ENCODE measurements at places on chromosomes 5 and 9.

DNA sequence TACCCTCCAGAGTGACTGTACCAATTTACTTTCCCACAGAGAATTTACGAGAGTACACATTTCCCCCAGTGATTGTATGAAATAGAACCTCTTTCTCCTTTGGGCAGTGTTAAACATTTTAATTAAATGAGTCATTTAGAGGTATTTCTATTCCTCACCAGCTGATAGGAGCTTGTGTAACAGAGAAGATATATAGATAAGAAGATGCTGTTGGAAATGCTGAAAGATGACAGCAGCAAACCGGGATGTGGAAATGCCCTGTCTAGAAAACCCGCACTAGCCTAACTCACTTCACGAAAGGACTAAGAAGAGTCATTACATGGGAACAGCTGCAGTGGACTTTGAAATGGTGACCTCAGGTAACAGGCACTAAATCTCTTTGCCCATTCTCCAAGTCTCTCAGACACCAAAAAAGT, 68.3 kb downstream of the LPAR1 start:
- no peak for DNase-seq

DNA sequence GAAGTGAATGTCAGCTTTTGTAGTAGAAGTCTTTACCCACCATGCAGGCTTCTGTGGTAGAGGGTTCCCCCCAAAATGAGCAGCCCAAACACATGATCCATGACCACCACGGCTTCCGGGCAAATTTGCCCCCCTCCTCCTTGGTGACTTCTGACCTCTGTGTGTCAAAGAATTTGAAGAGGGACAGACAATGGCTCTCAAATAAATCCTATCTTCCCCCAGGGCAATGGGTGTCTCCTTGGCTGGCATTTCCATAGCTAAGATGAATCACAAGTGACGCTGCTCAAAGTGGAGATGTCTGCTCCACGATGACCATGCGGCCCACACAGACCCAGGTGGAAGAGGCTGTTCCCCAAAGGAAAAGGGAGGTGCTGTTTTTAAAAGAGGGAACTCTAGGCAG, 30.2 kb upstream of the BOD1 start:
- DNase-seq, result no peak

DNA sequence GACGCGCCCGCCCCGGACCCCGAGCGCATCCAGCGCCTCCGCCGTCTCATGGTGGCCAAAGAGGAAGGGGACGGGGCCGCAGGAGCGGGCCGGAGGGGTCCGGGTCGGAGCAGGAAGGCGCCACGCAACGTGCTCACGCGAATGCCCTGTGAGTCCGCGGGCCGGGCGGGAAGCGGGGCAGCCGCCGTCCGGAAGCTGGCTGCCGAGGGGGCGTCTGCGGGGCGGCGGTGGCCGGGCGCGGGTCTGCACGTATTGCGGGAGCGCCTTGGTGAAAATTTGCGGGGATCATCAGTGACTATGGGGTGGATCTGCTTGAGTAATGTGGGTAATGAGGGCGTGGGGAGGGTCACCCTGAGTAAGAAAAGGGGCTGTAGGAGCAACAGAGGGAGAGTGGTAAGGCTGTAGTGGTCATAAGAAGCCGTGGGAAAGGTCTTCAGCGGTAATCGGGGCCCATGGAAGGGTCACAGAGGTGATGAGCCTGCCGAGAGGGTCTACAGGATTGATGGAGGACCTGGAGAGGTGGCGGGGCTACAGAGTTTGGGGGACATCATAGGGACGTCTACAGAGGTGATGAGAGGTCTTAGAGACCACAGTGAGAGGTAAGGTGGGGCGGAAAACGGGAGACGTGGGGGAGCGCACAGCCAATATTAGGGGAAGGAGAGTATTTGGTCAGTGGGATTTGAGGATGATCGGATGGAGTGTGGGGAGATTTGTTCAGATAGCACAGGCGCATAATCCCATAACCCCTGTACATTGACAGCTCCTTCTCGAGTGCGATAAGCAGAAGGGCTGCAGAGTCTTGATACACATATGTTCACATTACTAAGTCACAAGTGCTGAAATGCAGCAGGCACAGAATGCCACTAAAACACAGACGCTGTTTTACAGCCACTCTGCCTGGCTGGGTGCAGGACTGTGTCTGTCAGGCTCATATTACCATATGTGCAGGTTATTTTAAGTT, 819 bp downstream of the LSM11 start:
- DNase-seq, result no peak

GRCh38 chr5:107858788-107859187, 188.1 kb upstream of the EFNA5 start:
- no peak for DNase-seq

DNA sequence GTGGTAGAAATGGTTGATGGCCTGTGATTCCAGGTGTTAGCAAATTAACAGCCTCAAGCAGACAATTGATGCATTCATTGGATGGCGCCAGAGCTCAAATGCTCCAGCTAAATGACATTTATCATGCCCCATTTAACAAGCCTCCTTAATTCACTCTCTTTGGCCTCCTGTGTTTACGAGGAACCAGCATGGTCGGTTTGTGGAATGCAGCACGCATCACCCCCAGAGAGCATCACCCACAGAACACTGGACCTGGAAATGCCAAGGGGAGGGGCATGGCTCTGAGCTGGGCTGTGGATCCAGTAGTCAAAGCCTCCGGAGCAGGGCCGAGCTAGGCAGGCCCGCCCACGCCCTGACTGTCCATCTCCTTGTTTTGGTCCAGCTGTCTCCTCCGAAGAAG, 434.0 kb downstream of the GADD45G start:
- DNase-seq, result no peak

DNA sequence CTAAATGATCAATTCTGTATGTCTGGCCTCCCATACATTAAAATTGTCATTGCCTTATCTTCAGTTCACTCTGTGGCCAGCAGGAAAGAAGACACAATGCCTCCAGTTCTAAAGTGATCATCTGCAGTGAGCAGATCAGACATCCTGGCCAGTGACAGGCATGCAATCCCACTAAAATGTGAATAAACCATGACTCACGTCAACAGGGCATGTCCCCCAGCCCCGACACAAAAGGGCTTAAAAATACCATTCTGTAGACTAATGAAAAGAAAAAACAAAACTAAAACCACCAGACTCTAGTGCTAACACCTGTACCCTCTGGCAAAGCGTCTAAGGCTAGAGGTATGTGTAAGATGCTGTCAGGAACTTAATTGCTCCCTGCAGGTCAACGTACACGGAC, 38.5 kb downstream of the DDX31 start:
- DNase-seq, result no peak

DNA sequence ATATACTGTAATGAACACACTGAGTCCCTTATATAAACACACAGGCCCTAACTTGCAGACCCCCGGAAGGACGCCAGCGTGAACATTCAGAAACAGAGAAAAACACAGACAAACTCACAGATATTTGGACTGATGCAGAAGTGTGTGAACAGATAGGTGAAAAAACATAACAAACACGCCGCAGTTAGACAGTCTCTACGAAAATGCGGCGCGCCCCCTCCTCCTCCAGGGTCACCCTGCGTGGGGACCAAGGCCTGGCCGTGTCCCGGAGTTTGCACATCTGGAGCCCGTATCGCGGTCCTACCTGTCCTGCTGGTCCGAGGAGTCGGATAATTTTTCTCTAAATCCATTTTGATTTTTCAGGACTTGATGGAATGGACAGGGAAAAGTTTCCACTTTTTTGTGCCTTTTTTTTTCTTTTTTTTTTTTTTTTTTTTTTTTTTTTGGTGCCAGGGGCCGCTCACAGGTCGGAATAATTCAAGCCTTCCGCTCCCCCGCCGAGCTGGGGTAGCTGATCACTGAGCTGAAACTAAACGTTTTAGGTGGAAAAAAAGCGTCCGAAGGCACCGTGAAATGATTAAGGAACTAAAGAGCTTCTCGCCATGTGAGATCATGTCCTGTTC, at the start of gene PAX5:
PAX5 (minus strand) TSS at position 587 of the 623 bp plus-strand sequence; CDS start at position 350, 237 bp downstream.
- no peak for DNase-seq

DNA sequence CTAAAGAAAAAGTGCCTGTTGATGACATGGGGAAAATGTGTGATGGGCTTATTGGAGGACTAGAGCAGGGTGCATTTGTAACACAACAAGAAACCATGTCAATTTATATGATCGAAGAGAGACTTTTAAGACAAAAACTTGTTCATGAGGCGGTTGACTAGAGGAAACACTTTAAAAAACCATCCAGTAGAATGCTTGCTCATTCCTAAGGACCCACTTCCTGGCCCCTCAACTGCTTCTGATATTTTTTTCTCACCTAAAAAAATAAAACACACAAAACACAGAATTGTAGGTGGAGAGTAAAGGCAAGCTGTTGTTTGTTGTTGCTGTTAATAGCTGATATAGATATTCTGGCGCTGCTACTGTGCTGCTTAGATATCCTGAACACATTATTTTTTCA, 50.6 kb downstream of the SPIN1 start:
- DNase-seq, result no peak

GRCh38 chr5:14028188-14028587, 83.7 kb upstream of the DNAH5 start:
- no peak for DNase-seq

DNA sequence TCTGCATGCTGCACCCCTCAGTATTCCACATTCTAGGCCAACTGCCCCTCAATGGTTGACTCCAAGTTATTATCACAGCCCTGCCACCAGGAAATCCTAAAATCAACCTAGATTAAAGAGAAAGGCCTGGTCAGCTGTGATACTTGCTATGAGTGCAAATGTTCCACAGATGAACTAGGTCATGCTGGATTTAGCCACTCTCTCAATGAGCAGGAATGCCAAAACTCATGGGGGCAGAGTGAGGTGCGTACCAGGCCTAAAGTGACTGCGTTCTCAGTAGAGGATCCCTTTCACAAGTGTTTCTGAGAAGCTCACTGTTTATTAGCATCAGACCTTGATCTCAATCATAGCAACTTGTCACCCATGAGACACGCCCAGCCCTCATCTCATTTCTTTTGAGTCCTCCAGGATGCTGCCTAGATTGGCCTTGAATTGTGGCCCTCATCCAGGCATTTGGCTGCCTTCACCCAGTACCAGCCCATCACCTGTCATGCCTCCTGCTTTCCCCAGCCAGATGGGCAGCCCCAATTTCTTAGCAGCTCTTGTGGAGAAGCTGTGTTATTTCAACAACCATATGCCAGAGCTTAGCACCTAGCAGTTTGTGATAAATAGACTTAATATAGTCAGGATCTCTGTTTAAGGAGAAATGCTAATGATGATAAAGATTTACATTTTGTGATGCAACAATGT, 383.9 kb downstream of the CTNND2 start:
- DNase-seq, result no peak

DNA sequence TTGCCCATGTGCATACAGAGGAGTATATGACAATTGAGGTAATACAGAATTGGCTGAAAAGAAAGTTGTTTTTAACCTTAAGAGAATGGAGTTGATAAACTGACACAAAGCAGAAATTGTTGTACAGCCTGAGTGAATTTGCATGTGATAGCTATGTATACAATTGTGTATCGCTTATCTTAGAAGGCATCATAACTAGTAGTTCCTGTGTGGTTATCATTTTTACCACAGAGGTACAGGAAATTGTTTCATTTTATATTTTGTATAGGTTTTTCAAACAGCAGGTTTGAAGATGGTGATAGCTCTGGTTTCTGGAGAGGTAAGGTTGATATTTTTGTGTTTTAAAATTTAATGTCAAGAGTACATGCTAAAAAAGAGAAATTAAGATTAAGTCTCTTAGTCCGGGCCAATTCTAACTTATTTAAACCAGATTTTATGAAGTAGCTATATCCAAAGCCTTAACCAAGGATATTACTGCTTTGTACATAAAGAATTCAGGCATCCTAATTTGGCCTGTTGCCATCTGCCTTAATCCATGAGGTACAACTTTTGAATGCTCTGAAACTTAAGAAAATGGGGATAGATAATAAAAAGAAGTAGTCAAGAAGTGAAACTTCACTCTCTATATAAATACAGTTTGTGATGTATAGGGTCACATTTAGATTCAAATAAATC, 26.0 kb downstream of the DDX4 start:
- no peak for DNase-seq

- no peak for DNase-seq
These were observed 30.4 kb upstream of the IER5L start for GRCh38 chr9:129208207-129209032.

- no peak for DNase-seq
These were observed 77.3 kb upstream of the ZNF366 start for GRCh38 chr5:72584466-72584865.

- no peak for DNase-seq
These were observed 151.4 kb downstream of the KDM4C start for GRCh38 chr9:6909181-6909580.

- DNase-seq, result no peak
These were observed 1.2 kb upstream of the UBE2R2 start for GRCh38 chr9:33815781-33816180.

GRCh38 chr5:15587916-15588315, 87.9 kb downstream of the FBXL7 start:
- DNase-seq, result no peak

GRCh38 chr5:122499585-122499984, 187.5 kb downstream of the SNCAIP start:
- DNase-seq, result no peak

DNA sequence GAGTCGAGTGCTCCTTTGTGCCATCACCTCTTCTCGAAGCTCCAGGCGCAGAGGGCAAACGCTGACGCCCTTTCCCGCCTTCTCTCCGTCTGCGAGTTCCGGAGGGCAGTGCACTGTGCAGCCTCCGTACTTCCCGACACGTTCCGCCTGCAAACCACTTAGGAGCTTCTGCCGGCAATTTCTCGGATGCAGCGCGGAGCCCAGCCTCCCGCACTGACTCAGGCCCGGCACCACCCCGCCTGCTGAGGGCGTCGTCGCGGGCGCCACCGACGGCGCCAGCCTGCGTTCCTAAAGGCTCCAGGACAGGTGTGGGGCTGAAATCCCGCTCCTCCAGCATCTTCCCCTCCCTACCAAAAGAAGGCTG, 9.3 kb upstream of the TRIM36 start:
- DNase-seq, result no peak

DNA sequence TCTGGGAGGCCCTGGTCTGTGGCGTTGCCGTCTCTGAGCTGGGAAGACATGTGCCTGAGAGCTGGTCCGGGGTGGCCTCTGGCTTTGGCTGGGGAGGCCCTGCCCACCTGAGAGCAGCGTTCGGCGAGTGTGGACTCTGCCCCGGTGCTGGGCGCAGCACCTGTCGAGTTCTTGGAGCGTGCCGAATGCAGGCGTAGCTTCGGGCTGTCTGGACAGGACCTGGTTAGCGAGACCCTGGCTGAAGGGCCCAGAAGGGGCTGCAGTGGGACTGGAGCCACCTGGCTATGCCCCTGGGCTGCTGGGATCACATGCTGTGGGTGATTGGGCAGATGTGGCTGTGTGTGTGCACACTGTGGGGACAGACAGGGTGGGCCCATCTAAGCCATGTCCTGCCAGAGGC, 56.5 kb downstream of the RXRA start:
- DNase-seq, result no peak

- DNase-seq, result no peak
These were observed 76.9 kb upstream of the NFIL3 start for GRCh38 chr9:91500509-91501014.

DNA sequence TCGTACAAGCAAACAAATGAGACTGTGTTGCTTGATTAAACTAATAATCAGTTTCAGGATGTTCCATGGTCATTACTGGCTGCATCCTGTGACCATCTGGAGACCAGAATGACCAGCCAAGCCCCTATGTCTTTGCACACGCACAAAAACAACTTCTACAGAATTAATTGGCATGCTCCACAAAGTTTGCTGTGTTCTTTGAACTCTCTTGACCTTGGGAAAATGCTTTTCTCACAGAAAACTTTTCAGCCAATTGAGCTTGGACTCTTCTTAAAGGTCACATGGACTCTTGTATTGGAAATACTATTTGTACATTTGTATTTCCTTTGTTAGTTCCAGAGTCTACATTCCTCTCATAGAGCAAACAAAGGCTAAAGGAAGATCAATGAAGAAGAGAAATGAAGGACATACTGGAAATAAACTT, 147.8 kb downstream of the ARRDC3 start:
- DNase-seq, result no peak
